ENCODE measurements at places on chromosomes 5 and 9.

GRCh38 chr9:3241290-3241689, 284.5 kb downstream of the RFX3 start:
- DNase-seq: no peak

DNA sequence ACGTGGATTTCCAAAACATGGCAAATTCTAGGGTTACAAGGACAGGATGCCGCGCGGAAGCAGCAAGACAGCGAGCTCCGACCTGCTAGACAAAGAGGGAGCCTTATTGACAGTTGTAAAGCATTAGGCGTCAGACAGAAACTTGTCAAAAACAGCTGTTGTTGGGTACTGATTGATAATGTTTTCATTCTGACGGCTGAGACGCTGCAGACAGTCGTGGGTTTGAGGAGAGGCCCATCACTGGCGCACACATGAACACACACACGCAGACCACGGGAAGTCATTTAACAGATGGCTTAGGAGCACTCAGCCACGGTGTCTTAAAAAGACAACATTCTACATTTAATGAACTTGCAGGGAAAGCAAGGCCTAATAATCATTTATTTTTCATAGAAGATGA, 324.0 kb downstream of the NDUFS4 start:
- no peak for DNase-seq

GRCh38 chr5:66840511-66841013, 244.4 kb downstream of the MAST4 start:
- DNase-seq: no peak

DNA sequence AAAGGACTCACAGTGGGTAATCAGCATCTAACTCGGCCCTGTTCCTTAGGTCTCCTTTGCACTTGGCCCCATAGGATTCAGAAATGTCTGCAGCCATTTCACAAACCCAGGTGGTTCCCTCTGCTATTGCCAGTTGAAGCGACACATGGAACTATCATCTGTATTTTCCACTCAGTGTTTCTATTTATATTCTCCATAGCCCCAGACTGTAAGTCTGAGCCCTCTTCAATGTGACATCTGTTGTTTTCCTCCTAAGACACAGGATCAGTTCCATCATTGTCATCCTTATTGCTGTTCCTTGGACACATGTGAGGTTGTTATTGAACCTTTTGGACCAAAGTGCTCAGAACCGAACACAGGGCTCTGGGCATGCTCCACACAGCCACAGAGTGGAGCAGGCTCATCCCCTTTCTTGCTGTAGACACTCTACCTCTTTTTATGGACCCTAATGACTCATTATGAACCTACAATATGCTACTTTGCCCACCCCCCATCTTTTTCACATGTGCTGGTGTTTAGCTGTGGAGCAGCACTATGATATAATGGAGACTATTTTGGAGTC, 36.4 kb downstream of the GARNL3 start:
- no peak for DNase-seq

DNA sequence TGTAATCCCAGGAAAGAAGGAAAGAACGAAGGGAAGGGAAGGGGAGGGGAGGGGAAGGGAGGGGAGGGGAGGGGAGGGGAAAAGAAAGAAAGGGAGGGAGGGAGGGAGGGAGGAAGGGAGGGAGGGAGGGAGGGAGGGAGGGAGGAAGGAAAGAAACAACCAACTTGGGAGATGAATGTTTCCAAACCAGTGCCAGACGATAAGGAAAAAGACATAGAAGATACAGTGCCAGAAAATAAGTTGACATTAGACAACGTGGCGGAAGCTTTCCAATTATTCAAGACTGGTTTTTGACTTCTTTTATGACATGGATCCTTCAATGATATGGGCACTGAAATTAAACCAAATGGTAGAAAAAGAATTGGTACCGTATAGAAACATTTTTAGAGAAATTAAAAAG, 181.2 kb upstream of the POU5F2 start:
- DNase-seq: no peak

GRCh38 chr5:76521240-76521758, 101.9 kb downstream of the F2RL2 start:
- DNase-seq: no peak
